ENCODE measurements at places on chromosomes 5 and 9.
A peak's percentile ranks its signal among the peaks of the same experiment; 100 is the strongest.

DNA sequence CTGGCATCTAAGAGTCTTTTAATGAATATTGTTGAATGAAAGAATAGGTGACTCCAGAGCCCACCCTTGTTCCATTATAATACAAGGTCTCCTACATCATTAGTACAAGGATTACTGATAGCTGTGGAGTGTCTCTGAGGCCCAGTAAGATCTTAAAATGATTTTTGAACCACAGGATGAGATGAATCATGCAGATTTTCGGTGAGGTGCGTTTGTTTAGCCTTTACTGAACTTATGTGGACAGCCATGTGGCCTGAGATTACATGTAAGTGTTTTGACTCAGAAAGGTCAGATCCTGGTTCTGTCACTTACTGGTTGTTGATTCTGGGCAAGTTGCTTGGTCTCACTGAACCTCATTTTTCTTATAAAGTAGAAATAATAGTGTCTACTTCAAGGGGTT, 21.6 kb downstream of the NFX1 start:
- no peak for DNase-seq

DNA sequence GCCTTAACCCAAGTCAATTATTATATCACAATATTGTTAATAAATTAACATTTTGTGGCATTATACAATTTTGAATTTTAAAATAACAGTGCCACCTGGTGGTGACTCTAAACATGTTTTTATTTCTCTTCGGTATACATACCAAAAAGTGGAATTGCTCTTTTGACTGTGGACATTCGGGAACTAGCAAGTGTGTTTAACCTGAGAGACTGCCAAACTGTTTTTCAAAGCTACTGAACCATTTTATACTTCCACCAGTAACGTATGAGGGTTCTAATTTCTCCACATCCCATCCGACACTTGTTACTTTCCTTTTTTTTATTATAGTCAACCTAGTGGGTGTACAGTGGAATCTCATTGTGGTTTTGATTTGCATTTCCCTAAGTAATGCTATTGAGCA, 18.3 kb upstream of the HSDL2 start:
- peak; percentile 63 for DNase-seq

DNA sequence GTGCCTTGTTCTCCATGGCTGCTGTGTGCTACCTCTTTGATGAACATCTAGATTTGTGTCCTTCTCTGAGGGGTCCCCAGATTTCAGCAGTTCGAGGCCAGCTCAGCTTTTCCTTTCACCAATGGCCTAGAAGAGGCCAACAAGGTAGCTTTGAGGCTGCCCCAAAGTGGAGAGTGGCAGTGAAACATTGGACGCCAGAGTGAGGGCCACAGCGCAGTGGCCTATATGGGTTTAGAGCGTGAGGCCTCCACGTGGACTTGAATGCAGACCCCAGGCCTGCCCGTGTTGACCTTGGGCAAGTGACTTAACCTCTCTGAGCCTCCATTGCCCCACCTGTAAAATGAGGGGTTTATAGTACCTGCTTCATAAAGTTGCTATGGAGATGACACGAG, 11.8 kb downstream of the MYOZ3 start:
- no peak for DNase-seq

GRCh38 chr9:132690696-132691095, 20.4 kb downstream of the GTF3C4 start:
- no peak for DNase-seq

DNA sequence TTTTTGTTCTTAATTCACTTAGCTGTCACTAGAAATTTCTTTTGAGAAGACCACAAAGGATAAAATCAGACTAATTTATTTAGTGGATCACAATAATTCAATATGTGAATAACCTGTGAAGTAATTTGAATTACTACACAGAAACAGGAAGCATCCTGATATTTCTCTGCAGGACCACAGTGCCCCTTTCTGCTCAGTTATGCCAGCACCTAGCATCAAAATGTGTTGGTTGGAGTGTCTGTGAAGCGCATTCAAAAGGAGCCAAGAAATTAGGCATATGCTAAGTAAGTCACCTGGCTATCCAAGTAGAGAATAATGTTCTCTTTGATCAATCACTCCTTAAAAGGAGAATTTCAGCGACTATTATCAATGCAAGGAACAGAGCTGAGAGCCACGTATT, 187.5 kb downstream of the SLC12A2 start:
- DNase-seq, result no peak

GRCh38 chr9:77922591-77922990, 109.0 kb downstream of the GNAQ start:
- no peak for DNase-seq

DNA sequence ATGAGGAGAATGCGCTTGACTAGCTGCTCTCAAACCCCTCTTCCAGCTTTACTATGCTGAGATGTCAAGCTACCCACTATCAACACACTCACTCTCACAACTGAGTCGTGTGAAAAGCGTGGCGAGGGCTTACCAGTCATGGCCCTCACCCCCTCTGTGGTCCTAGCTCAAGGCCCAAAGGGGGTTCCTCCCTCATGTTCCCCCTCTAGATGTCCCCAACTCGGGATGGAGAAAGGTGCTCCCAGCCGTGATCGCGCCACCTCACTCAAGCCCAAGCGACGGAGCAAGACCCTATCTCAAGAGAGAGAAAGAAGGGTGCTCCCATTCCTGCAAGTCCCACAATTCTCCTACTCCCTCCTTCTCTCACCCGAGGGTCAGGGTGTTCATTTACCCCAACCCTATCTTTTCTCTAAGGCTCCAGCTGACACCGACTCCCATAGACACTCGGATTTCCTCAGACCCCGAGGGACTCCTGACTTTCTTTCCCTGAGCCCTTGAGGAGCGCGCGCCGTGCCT, 559 bp downstream of the SLC38A9 start:
- DNase-seq, result no peak

- DNase-seq, result no peak
These were observed 35.5 kb upstream of the LRRC14B start for GRCh38 chr5:155651-156410.

- DNase-seq, result no peak
These were observed 636.7 kb downstream of the NR2F1-AS1 start for GRCh38 chr5:92944337-92944736.

GRCh38 chr5:134837530-134838181, 8.1 kb upstream of the C5orf24 start:
- DNase-seq, result no peak

DNA sequence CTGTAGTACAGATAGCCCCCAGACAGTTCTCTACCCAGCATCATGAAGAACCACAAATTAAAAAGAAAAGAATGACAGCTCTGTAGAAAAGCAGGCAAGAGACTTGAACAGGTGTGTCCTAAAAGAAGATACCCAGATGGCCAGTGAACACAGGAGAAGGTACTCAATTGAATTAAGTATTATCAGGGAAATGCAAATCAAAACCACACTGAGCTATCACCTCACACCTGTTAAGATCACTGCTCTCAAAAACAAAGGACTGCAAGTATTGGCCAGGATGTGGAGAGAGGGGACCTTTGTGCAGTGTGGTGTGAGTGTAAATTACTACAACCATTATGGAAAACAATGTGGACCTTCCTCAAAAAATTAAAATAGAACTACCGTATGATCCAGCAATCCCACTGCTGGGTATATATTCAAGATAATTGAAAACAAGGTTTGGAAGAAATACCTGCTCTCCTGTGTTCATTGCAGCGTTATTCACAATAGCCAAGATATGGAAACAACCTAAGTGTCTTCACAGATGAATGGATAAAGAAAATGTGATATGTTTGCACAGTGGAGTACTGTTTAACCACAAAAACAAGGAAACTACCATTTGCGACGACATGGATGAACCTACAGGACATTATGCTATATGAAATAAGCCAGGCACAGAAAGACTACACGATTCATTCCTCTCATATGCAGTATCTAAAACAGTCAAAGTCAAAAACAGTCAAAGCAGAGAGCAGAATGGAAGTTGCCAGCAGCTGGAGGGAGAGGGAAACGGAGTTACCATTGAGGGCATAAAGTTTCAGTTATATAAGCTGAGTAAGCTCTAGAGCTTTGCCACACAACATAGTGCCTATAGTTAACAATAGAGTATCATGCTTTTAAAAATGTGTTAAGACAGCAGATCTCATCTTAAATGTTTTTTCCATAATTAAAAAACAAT, 102.6 kb downstream of the WNK2 start:
- peak; percentile 72 for DNase-seq

DNA sequence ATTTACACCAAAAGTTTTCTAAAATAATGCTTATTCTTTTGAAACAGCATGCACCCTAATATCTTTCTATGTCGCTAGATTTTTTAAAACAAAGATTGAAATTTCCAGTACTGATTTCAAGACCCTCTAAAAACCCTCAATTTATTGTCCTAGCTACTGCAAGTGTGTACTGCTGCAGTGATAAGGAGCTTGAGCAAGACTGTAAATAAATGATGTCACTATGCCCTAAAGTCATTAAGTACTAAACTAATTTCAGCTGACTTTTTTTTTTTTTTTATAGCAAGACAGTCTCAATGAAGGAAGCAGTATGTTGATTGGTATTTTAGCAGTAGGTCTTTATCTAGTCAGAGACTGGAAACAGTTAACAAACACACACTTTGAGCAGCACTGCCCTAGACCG, 12.2 kb upstream of the MIER3 start:
- DNase-seq, result no peak

DNA sequence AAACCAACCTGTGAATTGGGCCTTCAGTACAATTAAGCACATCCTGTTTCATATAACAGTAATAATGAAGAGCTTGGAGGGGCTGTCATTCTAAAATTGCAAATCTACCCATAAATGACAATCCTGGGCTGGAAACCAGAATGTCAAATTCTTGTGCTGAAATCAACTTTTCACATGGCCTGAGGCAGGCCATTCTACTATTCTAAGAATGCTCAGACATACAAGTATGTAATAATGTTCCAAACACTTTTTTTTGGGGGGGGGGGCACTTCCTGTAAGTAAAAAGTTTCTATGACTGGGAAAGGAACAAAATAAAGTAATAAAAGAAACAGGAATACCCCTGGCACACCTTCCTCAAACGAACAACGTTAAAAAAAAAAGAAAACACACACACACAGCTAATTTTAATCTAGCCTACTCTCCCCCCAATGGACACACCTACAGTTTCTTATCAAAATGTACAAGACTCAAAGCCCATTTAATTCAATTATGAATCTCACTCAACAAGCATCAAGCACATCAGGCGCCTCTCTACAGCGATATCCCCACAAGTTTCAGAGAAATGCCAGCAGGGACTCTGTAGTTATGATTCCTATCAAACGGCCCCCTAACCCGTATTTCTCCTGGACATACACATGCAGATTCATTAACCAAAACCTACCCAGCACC, 1.4 kb downstream of the ETF1 start:
- no peak for DNase-seq

GRCh38 chr9:117703537-117703936, 666 bp upstream of the TLR4 start:
- DNase-seq, result no peak

- DNase-seq, result no peak
These were observed 30.2 kb downstream of the LRRTM2 start for GRCh38 chr5:138844812-138845513.

DNA sequence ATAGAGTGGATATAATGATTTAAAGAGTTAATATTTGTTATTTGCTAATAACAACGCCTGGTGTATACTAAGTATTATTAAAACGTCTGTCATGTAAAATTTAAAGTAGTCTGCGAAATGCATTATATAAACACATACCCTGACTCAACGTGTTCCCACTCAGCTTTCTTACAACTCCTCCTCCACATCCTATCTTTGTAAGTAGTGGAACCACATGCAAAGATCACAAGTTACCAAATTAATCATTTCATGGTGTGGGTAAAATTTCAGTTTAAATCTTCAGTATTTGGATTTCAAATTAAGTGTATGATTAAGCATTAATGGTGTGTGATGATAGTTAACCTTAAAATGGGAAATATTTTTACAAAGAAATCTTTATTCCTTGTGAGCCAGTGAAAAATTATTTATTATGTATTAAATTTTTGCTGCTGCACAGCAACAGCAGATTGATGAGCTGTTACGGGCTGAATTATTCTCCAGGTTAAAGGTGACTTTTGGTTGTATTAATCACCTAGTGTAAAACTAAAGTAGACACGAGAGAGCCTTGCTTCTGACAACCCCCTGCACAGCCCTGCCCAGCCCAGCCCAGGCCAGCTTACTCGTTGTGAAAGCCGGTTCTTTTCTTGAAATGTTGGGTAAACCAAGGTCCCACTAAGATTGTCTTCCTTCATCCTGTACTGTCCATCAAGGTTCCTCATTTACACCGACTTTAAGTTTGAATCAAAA, 373.5 kb downstream of the DTWD2 start:
- DNase-seq, result no peak

DNA sequence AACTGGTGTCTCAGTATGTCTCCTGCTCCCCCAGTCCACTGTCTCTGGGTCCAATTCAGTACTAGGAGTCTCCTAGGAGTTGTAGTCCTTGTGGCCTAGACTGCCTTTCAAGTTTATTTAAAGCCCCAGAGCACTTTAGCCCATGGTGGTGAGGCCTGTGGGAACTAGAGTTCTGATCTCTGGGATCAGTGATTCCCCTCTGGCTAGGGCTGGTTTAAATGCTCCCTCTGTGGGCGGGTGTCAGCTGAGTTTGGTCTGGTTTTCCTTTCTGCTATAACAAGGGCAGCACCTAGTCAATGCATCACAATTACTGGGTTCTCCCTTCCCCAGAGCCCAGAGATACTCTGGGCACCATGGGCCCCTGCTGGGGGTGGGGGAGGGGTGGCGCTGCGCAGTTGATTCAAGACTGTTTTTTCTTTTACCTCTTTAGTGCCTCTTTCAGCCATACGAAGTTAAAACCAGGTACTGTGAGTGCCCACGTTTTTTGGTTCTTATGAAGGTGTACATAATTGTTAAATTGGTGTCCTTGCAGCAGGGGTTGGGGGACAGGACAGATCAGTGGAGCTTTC, 9.3 kb upstream of the SLC36A3 start:
- no peak for DNase-seq

DNA sequence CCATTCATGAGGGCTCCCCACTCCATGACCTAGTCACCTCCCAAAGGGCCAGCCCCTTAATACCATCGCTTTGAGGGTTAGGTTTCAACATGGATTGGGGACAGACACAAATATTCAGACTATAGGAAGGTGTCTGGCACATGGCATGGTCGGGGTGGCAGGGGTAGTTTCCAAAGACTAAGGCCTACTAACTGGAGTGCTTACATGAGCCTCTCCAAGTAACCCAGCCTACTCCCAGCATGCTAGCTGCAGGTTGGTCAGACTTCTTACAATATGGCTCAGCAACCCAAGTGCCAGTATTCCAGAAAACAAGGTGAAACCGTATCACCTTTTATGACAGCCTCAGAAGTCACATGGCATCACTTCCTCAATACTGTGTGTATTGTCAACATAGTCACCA, 19.9 kb upstream of the OTULINL start:
- no peak for DNase-seq

- no peak for DNase-seq
These were observed 41.9 kb downstream of the LAMC3 start for GRCh38 chr9:131050831-131051230.

DNA sequence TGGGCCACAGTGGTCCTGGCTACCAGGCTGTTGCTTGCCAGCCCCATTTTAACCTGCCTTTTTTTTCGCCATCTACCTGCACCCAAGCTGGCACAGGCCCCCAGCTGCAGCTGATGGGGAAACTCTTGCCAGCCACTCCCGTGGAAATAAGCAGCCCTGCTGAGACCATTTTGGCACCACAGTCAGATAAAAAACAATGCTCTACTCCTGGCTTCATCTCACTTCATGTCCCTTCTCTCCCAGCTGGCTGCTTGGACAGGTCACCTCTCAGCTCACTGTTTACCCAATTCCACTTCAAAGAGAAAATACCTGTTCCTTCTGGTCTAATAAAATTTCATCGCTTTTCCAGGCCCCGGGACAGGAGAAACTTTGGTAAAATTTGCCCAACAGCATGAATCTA, 322.6 kb upstream of the SLC30A5 start:
- DNase-seq, result peak; percentile 29

GRCh38 chr5:13932011-13932410, 12.5 kb downstream of the DNAH5 start:
- DNase-seq, result no peak

- peak; percentile 35 for DNase-seq
These were observed 15.0 kb downstream of the FBXO38 start for GRCh38 chr5:148398698-148399121.

All from DMS53 (cell line).